Stimulated activated CD4-positive, alpha-beta T cell treated with anti-CD3 and anti-CD28 coated beads, Interleukin-1b, Interleukin-23, amount 100 ng/mL, for 24 hours (primary cell): ENCODE measurements at places on chromosomes 13 and 19.
A peak's percentile ranks its signal among the peaks of the same experiment; 100 is the strongest.

- DNase-seq: peak; percentile 54
Observed at GRCh38 chr19:49333811-49334288, 1.4 kb upstream of the CD37 start.

DNA sequence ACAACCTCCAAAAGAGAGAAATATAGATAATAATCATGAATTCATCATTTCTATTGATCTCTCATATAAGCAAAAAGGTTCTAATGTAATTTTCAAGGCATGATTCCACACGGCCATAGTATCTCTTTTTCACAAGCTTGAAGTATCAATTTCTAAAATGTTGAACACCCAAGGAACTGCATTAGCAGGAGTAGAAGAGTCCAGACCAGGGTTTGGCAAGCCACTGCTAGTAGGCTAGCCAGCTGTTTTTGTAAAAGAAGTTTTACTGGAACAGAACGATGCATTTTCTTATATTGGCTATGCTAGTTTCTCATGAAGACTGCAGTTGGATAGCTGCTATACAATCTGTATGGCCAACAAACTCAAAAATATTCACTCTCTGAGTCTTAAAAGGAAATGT is 481.5 kb upstream of the MIR17HG start:
- DNase-seq: no peak

GRCh38 chr13:31018511-31018910 is 86.1 kb downstream of the TEX26 start:
- no peak for DNase-seq

DNA sequence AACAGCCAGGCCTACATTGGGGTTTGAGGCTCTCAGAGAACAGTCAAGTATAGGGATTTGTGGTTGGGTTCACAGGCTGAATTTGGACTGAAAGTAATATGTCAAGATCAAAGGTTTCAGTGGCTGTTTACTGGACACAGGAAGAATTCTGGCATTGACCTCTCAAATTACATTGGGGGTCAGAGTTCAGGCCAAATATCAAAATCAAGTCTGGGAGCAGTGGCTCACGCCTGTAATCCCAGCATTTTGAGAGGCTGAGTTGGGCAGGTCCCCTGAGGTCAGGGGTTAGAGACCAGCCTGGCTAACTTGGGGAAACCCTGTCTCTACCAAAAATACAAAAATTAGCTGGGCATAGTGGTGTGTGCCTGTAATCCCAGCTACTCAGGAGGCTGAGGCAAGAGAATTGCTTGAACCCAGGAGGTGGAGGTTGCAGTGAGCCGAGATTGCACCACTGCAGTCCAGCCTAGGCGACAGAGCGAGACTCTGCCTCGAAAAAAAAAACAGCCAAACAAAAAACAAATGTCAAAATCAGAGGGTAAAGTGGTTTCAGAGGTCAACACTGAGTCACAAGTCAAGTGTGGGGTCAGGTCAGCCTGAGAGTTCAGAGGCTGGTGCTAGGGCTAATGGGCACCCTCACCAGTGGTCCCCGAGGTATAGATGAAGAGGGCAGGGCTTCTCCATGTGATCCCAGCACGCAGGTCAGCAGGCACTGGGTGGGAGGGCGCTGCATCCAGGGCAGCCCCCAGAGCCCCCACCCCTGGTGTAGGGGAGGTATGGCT is 1.5 kb downstream of the SLC27A5 start:
- DNase-seq: no peak

GRCh38 chr19:42030645-42031440 is 36.8 kb upstream of the ATP1A3 start:
- no peak for DNase-seq

DNA sequence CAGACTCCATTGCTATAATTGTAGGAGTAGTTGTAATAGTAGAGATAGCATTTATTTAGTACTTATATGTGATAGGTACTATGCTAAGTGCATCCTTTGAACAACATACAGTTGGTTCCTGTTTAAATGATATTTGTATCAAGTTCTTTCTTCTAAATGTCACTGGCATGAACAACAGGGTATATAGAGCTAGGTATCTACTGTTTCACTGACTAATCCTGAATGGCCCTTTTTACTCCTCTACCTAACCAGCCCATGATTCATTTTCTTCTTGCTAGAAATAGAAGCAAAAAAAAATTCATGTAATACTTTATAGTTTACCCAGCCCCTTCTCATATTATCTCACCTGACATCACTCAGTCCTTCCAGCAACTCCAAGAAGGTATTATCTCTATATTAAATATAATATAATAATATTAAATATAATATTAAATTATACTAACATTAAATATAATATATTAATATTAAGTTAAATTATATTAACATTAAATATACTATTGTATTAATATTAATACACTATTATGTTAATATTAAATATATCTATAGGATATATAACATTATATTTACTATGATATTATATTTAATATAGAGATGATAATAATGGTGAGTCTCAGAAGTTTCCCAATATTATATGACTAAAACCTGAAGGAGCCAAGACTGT is 74.2 kb downstream of the FRY start:
- DNase-seq: no peak

- DNase-seq: no peak
Observed at GRCh38 chr19:18763674-18764590, 27.2 kb downstream of the COMP start.

DNA sequence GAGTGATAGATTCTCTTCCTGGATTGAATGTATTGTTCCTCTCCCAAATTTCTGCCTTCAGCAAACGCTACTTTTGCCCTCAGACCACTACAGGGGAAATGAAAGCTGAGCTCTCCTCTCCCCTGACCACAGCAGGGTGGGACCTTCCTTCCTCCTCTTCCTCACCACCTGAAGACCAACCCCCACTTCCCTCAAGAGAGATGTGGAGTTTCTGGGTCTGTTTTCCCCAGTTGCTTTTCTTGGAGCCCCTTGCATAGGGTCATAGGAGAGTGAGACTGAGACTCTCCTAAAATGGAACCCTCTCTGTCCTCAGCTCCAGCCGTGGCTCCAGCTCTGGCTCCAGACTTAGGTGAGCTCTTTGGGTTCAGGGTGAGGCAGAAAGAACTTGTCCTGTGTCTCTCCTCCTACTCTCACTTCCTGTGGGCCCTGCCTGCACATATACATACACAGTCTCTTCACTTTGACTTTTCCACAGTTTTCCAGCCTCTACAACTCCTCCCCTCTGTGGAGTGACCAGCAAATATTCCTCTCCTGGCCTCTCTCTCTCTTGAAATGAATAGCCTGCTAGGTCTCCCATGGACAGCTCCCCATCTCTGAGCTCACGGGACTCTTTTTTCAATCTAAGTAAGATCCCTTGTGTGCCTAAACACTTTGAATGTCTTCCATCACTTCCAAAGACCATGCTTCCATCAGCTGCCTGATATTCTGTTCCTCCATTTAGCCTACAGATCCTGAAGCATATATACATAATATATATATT is 19.2 kb upstream of the ZNF175 start:
- DNase-seq: no peak

DNA sequence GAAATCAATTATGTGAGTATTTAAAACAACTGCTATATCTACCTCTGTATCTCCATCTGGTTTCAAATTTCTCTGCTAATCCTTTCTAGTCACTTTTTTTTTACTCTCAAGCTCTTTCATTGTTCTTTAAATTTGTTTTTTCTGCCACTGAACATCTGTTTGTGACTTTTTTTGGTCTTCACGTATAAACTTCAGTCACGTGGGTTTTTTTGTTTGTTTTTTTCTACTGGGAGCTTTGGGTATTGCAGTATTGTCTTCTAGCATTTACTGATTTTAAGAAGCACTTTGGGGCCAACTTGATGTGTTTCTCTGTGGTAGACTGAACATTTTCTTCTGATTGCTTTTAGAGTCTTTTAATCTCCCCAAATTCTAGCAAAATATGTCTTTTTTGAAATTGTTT is 262.6 kb upstream of the RXFP2 start:
- no peak for DNase-seq

DNA sequence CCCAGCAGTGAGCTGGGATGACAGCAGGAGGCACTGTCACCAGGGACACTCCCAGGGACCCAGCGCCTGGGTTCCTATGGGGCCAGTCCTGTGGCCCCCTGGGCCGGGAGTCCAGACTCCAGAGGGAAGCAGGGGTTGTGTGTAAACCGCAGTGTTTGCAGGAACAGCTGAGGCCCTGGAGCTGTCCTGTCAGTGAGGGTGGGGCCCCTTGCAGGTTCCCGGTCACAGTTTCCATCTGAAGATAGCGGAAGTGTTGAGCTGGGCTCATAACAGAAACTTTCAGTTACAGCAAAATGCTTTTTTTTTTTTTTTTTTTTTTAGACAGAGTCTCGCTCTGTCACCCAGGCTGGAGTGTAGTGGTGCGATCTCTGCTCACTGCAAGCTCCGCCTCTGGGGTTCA is 17.7 kb upstream of the CSNK1G2 start:
- DNase-seq: peak; percentile 44

DNA sequence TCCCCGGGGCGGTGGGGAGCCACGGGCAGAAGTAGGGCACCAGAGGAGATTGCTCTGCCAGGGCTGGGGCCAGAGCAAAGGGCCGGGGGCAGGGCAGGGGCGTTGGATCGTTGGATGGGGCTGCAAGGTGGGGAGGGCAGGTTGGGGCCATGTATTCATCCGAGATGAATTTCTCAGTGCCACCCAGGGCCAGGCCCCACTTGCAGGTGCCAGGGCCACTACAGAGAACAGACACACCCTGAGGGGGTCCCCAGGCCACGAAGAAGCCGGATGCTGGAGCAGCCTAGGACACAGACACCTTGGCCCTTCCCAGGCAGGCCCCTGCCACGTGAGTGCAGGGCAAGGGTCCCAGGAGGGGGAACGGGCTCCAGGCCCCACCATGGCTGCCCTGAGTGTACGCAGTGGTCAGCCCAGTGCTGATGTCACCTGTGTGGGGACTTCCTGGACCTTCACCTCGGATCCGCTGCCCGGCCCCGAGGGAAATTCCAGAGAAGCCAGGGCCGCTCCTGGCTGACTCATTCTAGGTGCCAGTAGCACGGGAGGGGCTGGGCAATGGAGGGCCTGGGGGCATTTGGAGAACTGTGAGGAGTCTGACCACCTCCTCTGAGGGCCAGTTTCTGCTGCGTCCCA is 9.6 kb upstream of the SBNO2 start:
- DNase-seq: no peak

DNA sequence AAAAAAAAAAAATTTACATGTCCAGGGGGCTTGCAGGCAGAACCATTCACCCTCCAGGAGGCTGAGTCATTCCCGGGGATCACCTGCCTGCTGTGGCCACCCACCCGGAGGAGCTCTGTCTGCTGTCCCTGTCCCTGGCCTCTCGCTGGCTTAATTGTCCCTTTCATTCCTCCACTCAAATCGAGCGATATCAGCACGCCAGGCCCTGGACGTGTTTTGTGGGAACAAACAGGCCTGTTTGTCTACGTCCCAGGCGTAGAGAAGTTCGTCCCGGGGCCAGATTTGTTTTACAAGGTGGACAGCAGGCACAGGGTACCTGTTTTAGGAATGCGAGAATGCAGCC is 21.2 kb downstream of the SULT2B1 start:
- no peak for DNase-seq

DNA sequence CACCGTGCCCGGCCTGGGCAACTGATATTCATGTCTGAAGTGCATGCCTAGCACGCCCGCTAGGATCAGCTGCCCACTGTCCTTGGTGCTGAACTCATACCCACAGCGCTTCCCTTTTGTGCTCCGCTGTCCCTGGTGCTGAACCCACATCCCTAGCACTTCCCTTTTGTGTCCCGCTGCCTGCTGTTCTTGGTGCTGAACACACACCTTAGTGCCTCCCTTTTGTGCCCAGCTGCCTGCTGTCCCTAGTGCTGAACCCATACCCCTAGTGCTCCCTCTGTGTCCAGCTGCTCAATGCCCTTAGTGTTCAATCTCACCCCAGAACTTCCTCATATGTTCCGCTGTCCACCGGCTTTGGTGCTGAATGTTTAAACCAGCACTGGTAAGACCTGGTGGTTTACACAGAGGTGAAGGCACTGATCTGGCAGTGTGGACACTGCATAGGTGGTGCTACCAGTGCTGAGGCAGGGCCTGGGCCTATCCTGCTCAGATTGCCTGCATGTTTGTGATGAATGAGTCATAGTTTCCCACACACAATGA is 26.3 kb upstream of the SIGLEC11 start:
- peak; percentile 68 for DNase-seq

DNA sequence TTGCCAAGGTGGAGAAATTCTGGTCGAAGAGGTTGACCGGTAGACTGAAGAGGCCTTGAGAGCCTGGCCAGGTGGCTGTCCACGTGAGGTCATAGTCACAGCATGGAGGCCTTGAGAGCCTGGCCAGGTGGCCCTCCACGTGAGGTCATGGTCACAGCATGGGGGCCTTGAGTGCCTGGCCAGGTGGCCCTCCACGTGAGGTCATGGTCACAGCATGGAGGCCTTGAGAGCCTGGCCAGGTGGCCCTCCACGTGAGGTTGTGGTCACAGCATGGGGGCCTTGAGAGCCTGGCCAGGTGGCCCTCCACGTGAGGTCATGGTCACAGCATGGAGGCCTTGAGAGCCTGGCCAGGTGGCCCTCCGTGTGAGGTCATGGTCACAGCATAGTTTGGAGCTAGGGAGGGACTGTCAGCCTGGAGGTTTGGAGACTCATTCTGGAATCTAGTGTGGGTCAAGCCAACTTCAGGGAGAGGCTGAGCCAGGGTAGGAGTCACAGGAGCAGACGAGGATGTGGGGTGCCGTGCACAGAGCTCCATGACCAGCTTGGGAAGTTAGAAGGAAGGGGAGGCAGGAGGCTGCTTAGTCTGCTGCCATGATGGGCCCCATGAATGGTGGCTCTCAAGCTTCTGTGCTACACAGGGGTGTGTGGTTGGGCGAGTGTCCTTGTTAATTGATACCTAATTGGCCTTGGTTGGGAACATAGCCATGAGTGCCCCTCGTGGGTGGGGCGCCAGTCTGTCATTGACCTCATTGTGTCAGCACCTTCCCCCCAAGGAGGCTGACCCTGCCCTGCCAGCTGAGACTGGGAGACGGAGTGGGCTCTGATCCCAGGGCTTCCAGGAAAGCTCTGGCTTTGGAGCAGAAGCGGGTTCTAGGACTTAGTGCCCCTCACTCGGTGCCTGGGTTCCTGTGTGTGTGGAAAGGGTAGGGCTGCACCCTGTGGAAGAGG is 4.0 kb downstream of the LENG9 start:
- DNase-seq: no peak

- DNase-seq: no peak
Observed at GRCh38 chr13:52852444-52852843, 4.0 kb upstream of the PCDH8 start.

- no peak for DNase-seq
Observed at GRCh38 chr19:15268928-15269253, 36.6 kb upstream of the EPHX3 start.

GRCh38 chr13:33218020-33218419 is 67.5 kb downstream of the STARD13 start:
- DNase-seq: no peak

GRCh38 chr19:49910179-49910578 is 13.5 kb upstream of the IL4I1 start:
- DNase-seq: no peak

GRCh38 chr13:112960706-112961105 is 8.3 kb upstream of the MCF2L start:
- DNase-seq: no peak

DNA sequence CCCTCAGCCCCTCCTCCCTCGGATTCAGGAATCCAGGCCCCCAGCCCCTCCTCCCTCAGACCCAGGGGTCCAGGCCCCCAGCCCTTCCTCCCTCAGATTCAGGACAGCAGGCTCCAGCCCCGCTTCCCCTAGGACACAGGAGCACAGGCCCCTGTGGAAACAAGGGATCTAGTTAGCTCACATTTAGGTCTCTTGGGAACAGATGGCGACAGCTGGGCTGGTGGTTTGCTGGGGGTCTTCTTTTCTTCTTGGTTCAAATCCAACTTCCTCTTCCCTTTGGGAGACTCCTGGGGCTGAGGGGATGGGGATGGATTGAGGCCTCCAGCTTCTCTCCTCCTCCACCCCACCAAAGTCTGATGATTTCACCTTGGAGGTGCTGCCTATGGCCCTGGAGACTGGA is 19.6 kb downstream of the ZNF575 start:
- DNase-seq: no peak

- DNase-seq: no peak
Observed at GRCh38 chr19:46824890-46825730, 25.5 kb downstream of the AP2S1 start.
